ENCODE measurements at places on chromosomes 1 and 21. TPM values are rescaled to one million over a fixed set of nuclear protein-coding genes. Genes with fewer than 3 reads are reported as not detected.

DNA sequence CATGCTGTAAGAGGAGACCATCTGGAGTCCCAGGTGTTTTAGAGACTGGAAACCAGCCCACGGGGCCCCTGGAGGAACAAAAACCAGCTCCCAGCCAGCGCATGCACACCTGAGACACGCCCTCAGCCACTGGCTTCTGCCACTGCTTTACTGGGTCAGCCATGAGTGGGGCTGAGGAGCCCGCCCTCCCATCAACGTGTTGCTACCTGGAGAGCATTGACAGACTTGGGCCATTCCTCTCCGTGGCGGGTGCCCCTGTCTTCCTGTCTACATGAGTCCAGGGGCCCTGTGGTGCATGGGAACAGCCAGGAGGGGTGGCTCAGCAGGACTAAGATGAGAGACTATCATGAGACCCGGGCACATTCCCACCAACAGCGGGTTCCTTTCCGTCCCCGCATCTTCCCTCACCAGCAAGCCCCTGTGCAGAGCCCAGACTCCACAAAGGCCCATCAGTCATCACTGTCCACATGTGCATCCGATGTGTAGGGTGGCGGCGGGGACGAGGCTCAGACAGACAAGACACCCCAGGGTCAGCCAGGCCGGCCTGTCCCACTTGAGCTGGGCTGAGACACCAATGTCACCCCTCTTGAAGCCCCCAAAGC is 45.4 kb upstream of the POFUT2 start:
- peaks cover 7% of the 10 kb centered on the region for H3K27me3 ChIP-seq
- no peak overlapping the region for H3K4me3 ChIP-seq
- H3K4me1 ChIP-seq, result no peaks in the 10 kb centered on the region

DNA sequence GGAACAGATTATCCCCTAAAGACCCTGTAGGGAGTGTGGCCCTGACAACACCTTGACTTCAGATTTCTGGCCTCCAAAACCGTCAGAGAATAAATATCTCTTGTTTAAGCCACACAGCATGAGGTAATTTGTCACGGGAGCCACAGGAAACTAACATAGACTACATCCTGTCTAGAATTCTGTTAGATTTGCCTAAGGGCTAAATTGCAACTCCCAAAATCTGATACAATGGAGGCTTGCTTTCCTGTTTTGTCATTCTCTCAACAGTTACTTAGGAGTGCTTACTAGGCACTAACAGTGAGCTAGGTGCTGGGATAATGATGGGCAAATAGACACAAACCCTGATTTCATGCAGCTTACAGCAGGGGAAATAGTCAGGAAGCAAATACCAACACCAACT is 141.6 kb downstream of the MIS18A start:
- no peak for DNase-seq
- H3K4me1 ChIP-seq, result no peaks in the 10 kb centered on the region
- H3K27me3 ChIP-seq, result no peaks in the 10 kb centered on the region
- H3K36me3 ChIP-seq, result no peaks in the 10 kb centered on the region
- H3K4me3 ChIP-seq, result no peak overlapping the region
- no peak overlapping the region for H3K27ac ChIP-seq

GRCh38 chr1:89257041-89257440 is 15.6 kb downstream of the GBP5 start:
- peak; percentile 37 for DNase-seq
- no peaks in the 10 kb centered on the region for H3K4me1 ChIP-seq
- H3K27ac ChIP-seq, result peak overlapping the region; percentile 13
- H3K36me3 ChIP-seq, result no peaks in the 10 kb centered on the region

The DNAJC6 gene
- 0.69 TPM for total RNA-seq

DNA sequence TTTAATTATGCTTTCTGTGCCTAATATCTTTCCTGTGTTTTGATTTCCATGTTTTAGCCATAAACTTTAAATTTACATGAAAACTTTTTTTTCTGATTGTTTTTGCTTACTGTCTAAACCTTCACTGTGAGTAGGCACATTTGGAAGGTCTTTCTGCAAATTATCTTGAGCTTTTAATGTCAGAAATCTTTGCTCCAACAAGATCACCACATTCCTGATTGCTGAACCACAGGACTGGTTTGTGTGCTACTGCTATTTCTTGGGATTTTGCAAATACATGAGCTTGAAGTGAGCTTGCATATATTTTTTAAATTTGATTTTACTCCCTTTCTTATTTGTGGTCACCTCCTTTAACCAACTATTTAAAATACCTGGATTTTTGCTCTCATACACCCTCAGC is 61.3 kb downstream of the PTBP2 start:
- no peak for DNase-seq
- H3K4me1 ChIP-seq, result no peaks in the 10 kb centered on the region
- H3K4me3 ChIP-seq, result no peak overlapping the region
- peaks cover 16% of the 10 kb centered on the region for H3K36me3 ChIP-seq
- no peaks in the 10 kb centered on the region for H3K27me3 ChIP-seq

- no peaks in the 10 kb centered on the region for H3K36me3 ChIP-seq
- peaks cover 10% of the 10 kb centered on the region for H3K4me1 ChIP-seq
- no peak overlapping the region for H3K27ac ChIP-seq
- no peak overlapping the region for H3K4me3 ChIP-seq
- no peak for DNase-seq
Observed at GRCh38 chr1:234536741-234537140, 57.8 kb upstream of the TARBP1 start.

GRCh38 chr1:161099090-161099802 is 1.1 kb downstream of the KLHDC9 start:
- no peak overlapping the region for H3K4me3 ChIP-seq
- peaks cover 31% of the 10 kb centered on the region for H3K4me1 ChIP-seq
- H3K36me3 ChIP-seq, result no peaks in the 10 kb centered on the region
- H3K27ac ChIP-seq, result no peak overlapping the region

DNA sequence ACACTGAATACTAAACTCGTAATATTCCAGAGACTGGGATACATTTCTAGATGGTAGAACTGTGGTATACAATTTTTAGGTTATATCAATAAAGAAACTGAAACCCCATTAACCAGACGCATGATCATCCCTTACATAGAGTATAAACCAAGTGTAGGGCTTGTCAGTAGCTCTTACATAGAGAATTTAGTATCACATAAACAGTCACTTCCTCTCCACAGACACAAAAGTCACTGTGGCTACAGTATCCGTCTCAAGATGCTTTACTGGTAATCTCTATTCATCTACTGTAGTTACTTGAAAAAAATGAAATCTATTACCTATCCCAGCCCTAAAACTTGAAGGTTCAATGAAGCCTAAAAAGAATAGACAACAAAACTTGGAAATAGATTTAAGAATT is 252.3 kb upstream of the TMPRSS15 start:
- no peak overlapping the region for H3K27ac ChIP-seq
- H3K27me3 ChIP-seq, result no peaks in the 10 kb centered on the region
- no peak for DNase-seq
- H3K4me1 ChIP-seq, result no peaks in the 10 kb centered on the region
- no peaks in the 10 kb centered on the region for H3K36me3 ChIP-seq
